ENCODE measurements at places on chromosomes 6 and 20.
A peak's percentile ranks its signal among the peaks of the same experiment; 100 is the strongest.

DNA sequence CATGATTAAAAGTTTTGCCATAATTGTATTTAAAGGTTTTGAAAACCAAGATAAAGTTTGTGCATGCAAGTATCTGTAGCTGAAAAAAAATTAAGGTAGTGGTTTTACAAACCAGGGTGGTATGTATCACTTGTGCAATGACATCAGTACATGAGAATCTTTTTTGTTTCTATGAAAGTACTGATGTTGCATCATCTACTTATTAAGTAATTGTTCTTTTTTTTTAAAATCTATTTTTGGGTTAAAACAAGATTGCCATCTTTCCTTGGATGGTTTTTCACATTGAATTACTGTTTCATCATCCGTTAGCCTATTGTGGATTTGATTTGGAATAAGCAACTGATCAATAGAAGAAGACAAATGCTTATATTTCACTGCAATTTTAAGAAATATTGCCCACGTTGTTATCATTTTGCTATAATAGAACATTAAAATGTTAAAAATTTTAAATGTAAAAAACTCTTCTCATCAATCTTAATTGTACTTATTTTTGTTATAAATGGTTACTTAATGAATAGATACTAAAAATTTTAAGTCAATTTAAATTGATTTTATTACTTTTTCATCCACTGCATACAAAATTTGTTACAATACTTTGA, 39.8 kb upstream of the TAGAP start:
- DNase-seq: no peak

GRCh38 chr20:63711085-63711645, 3.3 kb downstream of the ZGPAT start:
- no peak for DNase-seq

DNA sequence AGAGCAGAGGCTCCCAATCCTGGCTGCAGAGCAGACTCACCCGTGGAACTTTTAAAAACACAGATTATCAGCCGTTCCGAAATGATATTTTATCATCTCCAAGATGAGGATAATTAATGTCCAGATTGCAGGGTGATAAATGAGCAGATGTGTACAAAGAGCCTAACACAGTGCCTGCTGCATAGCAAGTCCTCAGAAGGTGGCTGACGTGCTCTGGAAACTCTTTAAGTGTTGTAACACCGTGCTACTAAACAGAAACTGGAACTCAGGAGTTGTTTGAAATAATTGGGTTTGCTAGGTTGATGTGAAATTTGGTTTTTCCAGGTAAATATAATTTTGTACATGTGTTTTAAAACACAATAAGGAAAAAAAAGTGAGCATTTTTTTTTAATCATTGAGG, 118.0 kb downstream of the ARMC2 start:
- DNase-seq: no peak

DNA sequence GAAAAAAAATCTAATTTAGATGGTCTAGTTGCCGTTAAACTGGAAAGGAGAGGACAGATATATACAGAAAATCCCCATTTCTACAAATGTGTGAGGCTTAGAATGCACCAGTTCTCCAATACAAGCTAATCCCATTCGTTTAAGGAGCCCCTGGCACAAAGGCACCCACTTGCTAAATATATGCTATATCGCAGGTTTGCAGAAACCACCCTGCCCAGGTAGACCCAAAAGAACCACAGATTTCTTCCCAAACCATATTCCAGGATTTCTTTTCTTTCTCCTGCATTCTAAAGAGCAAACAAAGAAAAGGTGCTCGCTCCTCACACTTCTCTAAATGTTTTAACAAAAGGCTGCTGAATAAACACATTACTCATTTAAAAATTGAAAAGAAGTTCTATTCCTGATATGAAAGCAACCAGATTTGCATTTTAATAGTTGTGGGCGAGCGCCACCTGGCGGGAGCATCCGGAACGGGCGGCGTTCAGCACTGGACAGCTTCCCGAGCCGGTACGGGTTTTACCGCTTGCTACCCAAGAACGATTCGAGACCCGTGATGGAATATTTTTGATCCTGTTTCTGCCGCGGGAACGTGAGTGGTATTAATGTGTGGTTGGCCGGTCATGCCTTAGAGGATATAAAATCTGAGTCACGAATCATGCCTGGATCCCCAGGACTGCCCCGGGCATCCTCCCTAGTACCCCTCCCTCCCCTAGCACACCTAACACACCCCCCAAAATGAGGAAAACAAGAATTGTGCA, 2.1 kb downstream of the PTPRT start:
- peak; percentile 13 for DNase-seq

GRCh38 chr6:140921366-140922226, 1211.1 kb upstream of the GJE1 start:
- DNase-seq: no peak

DNA sequence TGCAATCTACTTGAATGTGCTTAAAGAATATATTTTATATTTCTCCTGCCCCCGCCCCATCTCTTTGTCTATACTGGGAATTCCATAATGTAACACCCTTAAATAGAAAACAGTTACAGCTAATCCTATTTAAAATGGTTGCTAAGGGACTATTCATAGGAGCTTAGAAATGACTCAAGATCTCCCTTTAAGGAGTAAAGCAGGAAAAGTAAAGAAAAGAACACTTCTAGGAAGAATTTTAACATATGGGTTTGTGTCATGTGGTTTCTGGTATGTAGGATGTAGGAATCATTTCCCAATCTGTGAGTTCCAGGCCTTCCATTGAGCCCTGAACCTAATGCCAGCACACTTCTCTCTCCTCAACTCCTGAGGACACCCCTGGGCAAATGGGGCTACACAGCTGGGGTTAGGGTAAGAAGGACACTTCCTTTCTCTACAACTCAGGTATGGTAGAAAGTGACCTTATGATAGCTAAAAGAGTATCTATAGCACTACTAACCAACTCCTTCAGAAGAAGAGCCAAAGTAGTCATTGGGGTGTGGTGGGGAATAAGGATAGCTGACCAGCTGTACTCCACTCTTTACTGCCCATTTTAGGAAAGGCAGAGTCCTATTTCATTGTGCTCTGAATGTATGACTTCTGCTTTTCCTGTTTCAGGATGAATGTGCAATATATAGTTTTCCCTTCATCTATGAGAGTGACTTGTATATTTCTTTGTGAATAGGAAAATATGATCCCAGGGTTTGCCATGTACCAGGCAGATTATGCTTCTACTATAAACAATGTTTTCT, 27.3 kb downstream of the RIMS1 start:
- no peak for DNase-seq

DNA sequence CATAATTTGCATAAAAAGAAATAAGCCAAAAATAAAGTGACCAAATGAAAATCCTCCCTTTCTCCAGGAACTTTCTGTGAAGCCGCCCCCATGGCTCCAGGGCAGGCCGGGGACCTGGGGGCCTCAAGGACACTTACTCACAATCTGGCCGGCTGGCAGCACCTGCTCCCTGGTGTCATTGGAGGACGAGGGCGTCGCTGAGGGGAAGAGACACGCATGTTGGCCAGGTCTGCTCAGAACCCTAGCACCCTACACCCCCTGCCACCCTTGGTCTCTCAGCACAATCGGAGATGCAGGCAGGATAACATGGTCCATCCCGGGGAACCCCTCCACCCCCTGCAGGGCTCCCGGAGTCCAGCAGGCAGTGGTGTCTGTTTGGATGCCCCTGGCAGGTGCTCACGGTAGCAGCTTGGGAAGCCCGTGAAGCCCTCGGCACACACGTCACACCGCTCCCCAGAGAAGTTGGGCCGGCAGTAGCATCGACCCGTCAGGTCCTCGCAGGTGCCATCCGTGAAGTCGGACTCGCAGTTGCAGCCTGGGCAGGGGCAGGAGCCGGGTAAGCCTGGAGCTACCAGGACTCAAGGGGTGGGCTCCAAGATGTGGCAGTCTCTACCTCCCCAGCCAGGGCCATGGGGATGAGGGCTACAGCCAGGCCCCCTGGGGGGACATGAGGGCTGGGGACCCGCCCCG, 21.3 kb downstream of the LAMA5 start:
- DNase-seq: no peak

GRCh38 chr20:59650418-59650817, 46.1 kb downstream of the PHACTR3 start:
- no peak for DNase-seq

DNA sequence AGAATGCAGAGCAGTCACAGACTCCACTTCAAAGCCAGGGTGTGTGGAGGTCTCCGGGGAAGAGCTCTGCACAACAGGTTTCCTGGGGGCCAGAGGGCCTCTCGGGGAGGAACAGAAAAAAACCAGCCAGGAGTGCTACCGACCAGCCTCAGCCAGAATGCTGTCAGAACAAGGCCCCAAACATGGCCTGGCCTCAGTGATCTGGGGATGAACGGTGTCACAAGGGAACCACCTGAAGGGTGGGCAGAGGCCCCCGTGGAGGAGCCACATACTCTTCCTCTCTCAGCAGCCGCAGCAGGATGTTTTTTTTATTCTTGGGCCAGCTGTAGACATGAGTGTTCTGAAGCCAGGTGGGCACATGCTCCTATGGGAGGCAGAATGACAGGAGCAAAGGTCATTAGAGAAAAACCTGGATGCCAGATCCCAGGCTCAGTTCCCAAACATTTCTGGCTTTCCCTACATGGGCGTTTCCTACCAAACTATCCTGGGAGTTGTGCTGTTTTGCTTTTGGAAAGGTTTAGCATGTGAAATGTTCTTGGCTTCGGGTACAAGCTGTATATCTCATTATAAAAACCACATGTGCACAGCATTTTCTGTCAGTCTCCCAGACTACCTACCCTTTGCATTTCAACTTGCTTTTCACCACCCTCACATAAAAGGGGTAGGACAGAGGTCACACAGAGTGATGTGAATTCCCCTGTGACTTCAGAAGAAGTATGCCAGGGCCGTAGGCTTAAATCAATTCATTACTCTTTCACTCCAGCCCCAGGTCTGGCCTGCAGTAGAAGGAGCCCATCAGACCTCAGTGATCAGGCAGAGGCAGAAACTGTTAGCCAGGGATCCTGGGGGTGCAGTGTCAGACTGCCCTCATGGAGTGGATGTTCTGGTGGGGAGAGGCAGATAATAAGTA, 46.2 kb downstream of the TRAF3IP2 start:
- peak; percentile 24 for DNase-seq

- no peak for DNase-seq
These were observed 13.2 kb upstream of the FRK start for GRCh38 chr6:116073765-116074440.

GRCh38 chr6:84808491-84809061, 44.2 kb upstream of the TBX18 start:
- DNase-seq: no peak

DNA sequence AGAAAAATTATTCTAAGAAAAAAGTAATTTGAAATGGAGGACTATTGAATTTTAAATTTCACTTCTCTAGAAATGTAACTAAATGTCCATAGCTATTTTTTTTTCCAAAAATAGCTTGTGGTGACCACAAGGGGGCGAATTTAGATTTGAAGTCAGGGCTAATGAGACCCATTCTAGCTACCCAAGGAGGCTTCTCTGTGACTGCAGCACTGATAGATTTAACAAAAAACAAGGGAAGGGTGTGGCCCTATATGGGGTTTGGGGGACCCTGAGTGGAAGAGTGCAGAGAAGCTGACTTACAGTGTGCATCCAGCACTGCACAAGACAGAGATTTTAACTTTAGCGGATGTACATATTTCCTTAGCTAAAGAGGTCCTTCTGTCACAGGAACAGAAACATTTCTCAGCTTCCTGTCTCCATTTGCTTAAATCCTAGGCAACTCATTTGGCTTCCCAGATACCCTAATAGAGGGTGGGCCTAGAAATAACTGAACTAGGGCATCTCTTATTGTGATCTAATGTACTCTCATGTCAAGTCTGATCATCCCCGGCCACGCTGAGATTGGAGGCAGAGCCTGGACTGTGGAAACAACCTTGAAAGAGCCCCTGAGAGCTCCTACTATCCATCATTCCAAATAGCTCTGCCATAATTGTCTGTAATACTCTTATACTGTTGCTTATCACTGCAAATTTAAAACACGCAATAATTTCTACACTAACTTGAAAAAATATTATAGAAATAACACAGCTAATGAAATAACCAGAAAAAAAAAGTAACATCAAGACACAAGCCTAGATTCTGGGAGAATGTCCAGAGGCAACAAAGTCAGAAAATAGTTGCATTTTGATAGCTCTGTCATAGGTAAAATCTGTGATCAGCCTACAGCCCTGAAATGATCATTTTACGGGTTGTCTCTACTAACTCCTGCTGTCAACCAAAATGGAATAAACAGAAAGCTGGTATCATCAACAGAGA, 93.6 kb downstream of the SNAP91 start:
- DNase-seq: no peak

DNA sequence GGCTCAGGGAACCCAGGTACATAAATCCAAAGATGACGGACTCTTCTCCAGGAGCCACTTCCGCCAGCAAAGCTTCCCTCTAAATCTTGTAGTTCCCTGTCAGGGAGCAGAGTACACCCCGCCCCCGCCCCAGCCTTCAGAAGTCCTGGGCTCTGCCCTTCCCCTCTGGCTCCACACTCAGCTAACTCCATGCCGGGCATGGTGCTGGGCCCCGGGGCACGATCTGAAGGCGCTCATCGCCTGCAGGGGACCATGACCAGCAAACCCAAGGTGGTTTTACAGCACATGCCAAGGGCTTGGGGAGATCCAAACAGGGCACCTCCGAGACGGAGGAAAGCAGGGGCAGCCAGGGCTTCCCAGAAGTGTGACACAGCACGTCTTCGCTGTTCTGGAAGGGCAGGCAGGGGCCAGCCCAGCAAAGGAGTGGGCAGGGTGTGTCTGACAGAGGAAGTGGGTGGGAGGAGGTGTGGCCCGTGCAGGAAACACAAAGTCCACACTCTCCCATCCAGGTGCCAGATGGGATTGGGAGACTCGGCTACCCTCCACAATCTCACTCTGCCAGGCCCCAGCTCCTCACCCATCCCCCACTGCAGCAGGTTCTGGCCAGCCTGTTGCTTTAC, 41.6 kb upstream of the SLC22A2 start:
- no peak for DNase-seq

DNA sequence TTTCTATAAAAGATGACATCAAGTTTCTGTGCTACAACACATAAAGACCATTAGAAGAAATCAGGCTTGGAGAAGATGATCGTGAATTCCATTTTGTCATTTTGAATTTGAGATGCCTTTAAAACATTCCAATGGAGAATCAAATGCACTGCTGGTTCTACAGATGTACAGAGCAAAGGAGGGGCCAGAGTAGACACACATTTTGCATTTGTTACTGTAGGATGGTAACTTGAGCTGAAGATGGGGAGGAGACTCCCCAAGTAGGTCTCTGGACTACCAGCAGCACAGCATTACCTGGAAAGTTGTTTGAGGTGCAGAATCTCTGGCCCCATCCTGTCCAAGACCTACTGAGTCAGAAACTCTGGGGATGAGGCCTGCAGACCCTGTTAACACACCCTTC, 121.6 kb upstream of the RALGAPA2 start:
- no peak for DNase-seq

- no peak for DNase-seq
These were observed 18.3 kb downstream of the RTN4IP1 start for GRCh38 chr6:106611030-106611429.

- no peak for DNase-seq
These were observed 124.8 kb downstream of the HDGFL1 start for GRCh38 chr6:22694092-22694724.

- no peak for DNase-seq
These were observed 248.4 kb upstream of the HSF2 start for GRCh38 chr6:122151066-122151465.

- DNase-seq: no peak
These were observed 140.0 kb upstream of the SGK1 start for GRCh38 chr6:134457941-134458340.

GRCh38 chr6:118350881-118351430, 197.1 kb upstream of the PLN start:
- no peak for DNase-seq

GRCh38 chr20:5061213-5061612, 58.5 kb downstream of the PCNA start:
- no peak for DNase-seq
